ENCODE measurements at places on chromosomes 5 and 9.

DNA sequence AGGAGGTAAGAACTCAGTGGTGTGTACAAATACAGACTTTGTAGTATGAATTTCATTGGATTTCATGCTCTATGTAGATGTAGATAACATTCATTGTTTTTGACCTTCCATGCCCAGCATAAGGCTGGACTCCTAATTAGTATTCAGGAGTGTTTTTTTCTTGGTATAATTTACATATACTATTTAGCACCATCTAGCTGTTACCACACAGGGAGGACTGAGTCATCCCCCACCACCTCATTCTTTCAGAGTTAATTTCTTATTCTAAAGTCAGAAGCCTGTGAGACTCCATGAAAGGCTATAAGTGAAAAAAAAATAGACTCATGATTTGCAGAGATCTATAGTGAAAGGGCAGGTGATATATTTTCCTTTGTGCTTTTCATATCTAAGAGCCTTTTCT lies 555.0 kb downstream of the PRR16 start:
- DNase-seq = no peak

GRCh38 chr5:170437621-170438375 lies 48.6 kb upstream of the KCNMB1 start:
- DNase-seq = no peak

GRCh38 chr9:125532812-125533594 lies 174.0 kb downstream of the MAPKAP1 start:
- no peak for DNase-seq

- DNase-seq = no peak
Observed at GRCh38 chr5:151388960-151389359, 41.6 kb upstream of the SLC36A2 start.

GRCh38 chr9:21336457-21336856 lies 1.3 kb upstream of the KLHL9 start:
- DNase-seq = no peak

DNA sequence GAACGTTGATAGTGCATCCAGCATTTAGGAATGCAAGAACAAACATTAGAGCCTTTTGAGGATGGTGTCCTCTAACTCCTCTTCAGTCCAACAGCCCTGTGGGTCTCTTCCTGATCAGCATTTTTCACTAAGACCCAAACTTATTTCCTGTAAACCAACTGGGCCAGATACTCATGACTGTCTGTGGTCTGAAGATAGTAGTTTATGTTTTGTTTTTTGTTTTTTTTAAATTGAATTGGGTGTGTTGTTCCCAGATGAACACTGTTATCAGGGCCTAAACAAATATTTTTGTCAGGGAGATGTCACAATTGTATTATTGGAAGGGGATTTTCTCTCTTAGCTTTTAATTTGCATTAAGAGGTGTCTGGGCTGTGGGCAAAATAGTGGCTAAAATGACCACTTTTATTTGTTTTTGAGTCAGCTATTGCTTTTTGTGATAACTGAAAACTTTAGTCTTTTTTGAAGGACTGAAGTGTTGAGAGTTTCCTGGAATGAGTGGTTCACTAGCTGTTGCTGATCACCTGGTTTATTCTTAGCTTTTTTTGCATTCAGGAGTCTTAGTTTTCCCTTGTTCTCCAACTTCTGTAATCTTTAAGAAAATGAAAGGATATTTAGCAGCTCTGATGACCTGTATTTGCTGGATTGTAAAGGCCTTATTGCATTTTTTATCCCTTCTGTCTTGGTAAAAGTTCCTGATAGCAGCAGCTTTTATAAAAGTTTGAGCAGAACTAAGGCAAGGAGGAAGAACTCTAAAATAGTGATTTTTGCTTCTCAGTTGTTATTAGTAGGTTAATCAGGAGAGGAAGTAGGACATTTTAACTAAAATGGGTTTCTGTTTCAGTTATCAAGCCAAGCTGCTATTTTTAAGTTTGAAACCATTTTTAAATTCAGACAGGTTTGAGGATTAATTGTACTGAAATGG lies 5.5 kb downstream of the MAN2A1 start:
- no peak for DNase-seq

GRCh38 chr9:98375138-98375726 lies 119.8 kb upstream of the TBC1D2 start:
- peak; percentile 43 for DNase-seq

DNA sequence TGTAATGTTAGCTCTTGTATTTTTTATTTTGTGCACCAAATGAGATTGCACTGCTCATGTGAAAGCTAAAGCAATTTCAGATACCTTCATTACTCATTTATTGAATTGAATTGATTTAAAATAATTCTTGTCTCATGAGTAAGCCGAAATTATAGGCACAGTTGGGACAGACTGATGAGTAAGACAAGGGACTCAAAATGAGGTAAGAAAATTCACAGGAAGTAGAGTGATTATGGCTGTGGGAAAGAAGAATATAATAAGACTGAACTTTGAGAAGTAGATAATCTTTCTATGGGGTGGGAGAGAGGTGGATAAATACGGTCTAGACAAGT lies 51.1 kb downstream of the NUDT12 start:
- no peak for DNase-seq

DNA sequence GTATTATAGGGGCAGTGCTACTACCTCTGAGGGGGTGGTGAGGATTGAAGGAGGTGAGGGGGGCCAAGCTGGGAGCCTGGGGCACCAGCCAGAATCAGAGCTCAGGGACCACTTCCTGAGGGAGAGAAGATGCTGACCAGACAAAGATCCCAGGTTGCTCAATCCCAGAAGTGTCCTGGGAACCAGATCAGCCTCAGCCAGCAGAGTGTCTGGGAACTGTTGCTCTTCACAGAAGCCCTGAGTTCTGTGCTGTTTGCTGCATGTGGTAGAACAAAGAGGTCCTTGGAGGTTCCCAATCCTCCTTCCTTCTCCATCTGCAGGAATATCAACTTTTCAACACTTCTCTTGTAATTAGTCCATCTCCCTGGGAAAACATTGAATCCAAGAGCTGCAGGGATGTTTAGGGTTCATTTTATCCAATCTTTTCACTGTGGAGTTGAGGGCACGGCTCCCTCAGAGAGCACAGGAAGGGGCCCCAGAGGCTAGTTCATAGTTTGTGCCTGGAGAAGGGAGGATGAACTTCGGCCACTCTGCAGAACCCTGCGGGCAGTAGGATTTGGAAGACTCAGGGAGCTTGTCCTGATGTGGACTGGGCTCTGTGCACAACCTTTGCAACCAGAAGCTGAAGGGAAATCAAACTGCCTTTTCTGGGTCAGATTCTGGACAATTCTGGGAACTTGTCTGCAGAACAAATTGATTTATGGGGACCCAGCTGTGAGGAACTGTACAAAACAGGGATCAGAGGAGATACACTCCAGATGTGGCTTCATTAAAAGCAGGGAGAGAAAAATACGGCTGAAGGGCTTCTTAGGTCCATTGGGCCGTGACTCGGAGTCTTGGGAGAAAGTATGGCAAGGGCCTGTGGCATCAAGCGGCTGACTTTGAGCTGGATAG lies 57.1 kb downstream of the GALNT12 start:
- DNase-seq = no peak

- DNase-seq = peak; percentile 35
Observed at GRCh38 chr9:95807326-95807947, 68.1 kb upstream of the ERCC6L2 start.

DNA sequence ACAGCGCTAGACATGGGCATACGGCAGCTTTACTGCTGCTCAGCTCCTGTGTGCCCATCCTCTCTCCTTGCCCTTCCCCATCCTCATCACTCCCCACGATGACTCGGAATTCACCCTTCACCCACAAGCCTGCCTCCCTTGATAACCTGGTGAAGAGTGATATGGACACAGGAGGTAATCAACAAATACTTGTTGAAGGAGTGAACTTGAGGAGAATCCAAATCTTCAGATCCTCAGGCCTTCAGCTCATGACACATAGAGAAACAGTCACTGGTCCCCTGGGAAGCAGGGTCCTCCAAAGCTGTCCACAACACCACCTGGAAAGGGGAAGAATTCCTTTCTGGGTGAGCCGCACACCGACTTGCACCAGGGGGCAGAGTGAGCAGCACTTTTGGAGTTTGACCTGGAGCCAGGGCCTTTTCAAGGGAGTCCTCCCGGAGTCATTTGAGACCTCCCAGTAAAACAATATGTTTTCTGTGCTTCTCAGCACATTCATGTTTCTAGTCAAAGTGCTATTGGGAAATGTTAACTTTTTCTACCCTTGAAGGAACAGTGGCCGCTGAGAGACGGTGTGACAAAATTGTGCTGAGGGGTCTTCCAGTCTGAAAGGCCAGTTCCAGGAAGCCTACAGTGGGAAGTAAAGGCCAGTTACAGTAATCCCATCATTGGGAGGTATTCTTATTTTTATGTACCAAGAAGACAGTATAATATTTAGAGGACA lies 332.3 kb downstream of the CWC27 start:
- peak; percentile 87 for DNase-seq

- no peak for DNase-seq
Observed at GRCh38 chr5:32734827-32735378, 23.8 kb downstream of the NPR3 start.

DNA sequence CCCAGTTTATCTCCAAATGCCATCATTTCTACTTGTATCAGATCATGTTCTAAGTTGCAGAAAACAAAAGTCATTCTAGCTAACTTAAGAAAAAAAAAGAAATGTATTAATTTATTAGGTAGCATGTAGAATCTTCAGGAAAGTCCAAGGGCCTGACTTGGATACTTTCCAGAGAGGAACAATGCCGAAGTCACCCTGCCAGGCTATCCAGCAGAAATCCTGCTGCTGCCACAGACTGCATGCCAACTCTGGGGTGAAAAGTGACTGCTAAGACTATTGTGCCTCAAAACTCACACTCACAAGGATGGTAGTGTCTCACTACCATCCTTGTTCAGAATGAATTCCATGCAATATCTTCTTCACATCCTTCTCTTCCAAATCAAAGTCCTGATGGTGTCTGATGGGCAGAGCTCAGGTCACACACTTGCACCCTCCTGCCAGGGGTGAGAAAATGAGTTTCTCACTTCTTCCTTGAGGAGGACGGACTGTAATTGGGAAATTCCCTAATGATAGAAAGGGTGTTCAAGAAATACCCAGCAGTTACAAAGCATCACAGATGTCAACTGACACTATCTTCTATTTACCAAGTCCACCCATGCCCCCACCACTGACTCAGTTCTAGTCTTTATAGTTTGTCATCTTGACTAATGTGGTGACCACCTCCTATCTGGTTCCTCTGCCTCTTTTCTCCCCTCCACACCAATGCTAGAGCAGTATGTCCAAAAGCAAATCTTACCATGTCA lies 279.4 kb downstream of the CWC27 start:
- no peak for DNase-seq

GRCh38 chr9:132994410-132995120 lies 16.1 kb downstream of the GFI1B start:
- DNase-seq = no peak

- DNase-seq = no peak
Observed at GRCh38 chr9:794386-794785, 47.1 kb upstream of the DMRT1 start.

DNA sequence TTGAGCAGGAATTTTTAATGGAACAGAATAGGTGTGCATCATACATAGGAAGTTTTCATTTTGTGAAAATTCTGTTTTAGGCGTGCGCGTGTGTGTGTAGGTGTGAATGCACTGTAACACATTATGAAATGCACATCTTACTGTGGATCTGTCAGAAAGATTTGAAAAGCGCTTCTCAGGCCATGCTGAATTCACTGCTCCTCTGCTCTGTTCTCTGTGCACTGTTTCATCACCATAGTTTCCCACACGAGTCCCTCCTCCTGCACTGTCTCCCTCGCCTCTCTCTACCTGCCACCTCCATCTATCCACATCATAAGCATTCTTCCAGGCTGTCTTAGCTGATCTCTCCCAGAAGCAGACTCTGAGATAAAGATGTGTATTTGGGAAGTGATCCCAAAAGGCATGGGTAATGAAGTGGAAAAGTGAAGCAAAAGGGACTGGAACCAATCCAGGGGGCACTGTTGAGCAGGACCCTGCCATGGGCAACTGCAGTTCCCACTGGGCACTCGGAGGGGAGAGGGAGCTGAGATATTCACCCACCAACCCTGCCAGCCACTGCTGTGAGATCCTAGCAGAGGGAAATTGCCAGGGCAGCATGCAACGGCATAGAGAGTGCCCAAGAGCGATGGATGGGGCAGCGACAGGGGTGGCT lies 65.9 kb downstream of the GABBR2 start:
- DNase-seq = no peak

DNA sequence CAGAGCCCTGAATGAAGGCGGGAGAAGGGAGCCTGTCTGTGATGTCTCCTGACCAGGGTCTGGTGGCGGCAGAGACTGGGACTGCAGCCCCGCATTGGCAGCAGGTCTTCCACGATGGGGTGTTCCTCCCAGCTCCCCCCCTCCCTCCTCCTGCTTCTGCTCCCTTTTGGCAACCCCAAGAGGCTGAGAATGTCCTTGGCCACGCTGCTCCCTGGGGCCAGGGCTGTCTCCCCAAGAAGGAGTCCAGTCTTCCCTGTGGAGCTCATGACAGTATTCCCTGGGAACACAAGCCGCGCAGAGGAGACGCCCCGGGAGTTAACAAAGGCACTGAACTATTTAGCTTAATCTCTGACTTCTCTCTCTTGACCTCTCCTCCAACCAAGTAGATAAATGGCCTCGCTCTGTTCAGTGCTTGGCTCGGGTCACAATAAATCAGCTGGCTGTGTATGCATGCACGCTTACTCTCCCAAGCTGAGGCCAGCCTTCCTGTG lies 84.0 kb upstream of the NEURL1B start:
- no peak for DNase-seq

DNA sequence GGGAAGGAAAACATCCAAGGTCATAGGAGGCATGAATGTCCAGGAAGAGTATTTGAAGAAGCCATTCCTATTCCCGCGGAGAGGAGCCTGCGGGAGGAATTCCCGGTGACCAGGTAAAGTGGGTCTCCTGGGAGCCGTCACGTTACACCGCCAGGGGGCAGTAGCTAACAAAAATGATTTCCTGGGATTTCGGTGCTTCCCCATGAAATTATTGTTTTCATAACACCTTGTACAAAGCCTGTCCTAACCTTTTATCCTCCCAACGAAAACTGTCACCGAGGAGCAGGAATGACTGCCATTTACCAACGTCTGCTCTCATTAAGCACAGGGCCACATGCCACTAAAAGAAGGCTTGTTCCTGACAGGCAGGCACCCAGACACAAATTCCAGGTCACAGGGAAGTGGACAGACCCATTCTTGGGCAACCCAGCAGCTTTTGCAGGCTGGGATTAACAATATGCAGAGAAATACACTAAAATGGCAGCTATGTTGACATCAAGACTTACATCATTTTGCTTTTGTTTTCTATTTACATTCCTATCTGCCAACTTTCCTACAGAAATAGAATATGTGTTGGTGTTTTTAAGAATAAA lies 41.2 kb upstream of the CTSL start:
- DNase-seq = peak; percentile 71

GRCh38 chr9:132472599-132472998 lies 62.6 kb downstream of the CFAP77 start:
- no peak for DNase-seq

DNA sequence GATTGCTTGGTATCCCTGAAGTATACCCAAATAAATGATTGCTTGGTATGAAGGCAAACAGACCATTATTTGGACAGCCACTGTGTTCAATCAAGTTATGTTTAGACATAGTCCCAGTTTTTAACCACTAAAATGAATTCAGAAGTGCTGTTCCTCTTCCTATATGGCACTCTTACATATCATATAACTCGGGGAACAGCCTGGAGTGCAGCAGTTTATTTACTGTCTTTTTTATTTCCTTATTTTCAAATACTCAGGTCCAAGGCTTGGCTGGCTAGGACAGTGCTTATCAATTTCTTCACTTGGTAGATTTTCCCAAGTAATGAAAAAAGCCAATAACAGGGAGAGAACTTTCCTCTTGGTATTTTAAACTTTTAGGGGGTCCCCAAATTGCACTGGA lies 58.6 kb upstream of the CCDC112 start:
- no peak for DNase-seq

GRCh38 chr5:10706326-10706725 lies 54.7 kb downstream of the DAP start:
- DNase-seq = no peak

Measured in AG08396 (cell line).